MCF 10A (cell line): ENCODE measurements at places on chromosomes 5 and 9.

GRCh38 chr9:33714989-33715388, 80.4 kb upstream of the PRSS3 start:
- no peak for DNase-seq

GRCh38 chr5:150358261-150359095, 981 bp downstream of the TCOF1 start:
- peak; percentile 60 for DNase-seq

DNA sequence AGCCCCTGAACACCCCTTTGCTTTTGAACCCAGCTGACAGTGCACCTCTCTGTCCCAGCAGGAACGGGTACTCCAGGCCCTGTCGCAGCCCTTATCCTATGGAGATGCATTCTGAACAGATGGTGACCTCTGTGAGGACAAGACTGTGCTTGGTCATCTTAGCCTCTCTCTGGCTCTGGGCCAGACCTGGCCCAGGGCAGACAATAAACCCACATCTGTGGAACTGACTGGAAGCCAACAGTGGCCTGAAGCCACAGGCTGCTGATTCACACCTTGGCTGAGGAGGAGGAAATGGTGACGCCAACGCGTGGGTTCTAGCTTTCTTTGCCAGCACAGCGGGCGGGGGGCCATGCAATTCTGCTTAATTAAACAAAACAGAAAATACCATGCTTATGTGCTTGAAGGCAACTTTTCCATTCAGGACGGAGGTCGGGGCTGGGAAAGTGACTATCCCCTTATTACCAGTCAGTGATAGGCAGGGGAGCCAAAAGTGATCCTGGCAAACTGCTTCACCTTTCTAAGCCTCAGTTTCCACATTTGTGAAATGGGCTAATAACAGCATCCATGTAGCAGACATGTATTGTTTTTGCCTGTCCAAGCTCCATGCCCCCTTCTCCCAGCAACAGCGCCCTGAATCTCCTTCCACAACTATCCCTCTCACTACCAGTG, 10.8 kb downstream of the SH3PXD2B start:
- peak; percentile 100 for DNase-seq

- peak; percentile 59 for DNase-seq
Measured at GRCh38 chr9:22257026-22257816, 189.4 kb upstream of the DMRTA1 start.

DNA sequence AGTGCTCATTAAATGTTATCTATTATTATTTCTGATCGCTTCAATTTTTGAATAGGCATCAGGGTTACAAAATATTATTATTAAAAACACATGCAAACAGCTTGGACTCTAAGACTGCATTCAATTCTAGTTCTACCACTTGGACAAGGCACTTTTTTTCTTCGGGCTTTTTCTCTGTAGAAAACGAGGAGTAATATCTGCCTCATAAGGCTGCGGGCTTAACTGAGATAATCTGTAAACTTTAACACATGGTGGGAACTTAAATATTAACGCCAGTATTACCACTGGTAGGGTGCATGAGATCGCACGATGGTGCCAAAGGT, 511 bp upstream of the SPDL1 start:
- no peak for DNase-seq

- DNase-seq = no peak
Measured at GRCh38 chr9:107216329-107216728, 66.8 kb upstream of the RAD23B start.

DNA sequence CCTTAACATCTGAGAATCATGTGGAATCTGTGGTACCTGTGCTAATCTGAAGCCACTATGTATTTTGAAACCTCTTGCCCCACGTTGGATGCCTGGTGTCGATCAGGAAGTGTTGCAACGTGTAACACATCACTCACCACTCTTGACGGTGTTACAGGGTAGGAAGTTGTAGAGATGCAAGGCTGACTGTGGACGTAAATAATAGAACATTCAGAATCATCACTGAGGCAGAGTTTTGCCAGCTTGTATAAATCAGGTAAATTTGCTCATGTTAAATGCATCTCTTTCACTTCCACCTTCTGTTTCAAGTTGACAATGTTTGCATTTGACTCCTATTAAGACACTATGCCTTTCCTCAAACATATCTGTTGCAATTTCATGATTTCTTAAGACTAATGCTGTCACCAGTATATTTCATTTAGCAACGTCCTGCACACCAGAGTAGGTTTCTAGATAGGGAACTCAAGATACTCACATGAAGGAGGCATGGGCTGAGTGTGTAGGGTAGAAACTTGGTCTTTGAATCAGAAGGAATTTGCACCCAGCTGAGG, 38.1 kb downstream of the BASP1 start:
- peak; percentile 91 for DNase-seq

- peak; percentile 51 for DNase-seq
Measured at GRCh38 chr5:10467281-10468198, 25.9 kb downstream of the ROPN1L start.

DNA sequence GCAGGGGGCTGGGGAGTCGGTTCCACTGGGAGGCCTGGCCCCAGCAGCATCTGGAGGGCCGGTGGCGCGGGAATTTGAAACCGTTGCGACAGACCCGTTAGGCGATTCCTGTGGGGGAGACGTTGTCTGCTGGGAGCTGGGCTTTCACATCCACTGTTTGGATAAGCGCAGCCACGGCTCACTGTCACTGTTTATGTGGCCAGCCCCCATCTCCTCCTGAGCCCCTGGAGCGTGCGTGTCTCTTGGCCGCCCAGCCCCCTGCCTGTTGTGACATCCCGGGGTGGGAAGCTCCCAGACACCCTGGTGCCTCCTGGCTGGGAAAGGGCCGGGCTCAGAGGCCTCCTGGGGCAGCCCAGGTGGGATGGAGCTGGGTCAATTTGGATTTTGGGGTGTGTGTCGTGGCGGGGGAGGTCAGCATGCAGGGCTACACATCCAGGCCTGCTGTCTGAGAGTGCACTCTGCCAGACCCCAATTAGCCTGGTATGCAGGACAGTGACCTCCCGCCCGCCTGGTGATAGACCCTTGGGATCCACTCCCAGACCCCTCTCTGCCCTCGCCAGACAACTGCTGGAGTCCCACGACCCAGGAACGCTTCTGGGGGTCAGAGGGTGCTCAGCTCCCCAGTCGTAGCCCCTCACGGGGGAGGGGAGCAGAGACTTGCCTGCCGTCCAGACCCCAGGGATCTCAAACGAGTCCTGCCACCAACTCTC, 62.0 kb upstream of the RNU6ATAC start:
- peak; percentile 73 for DNase-seq

GRCh38 chr9:34869390-34869789, 88.7 kb upstream of the PHF24 start:
- DNase-seq = peak; percentile 47

GRCh38 chr9:133173056-133173455, 9.3 kb upstream of the GBGT1 start:
- DNase-seq = no peak

DNA sequence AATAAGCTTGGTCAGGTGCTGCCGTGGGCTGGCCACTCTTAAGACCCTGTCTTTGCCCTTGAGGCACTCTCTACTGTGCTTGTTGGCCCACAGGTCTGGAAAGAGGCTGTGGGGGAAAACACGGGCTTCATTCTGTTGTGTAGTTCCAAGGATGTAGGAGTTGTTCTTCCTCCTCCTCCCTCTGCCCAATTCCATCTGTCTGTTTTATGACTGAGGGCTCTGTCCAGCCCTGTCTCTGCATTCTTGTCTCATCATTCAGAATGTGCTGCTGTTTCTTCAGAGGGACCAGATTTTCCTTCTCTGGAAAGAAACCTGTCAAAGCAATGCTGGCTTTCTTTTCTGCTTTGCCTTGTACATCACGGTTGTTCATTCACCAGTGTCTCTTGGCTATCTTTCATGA, 84.1 kb downstream of the MAP1B start:
- no peak for DNase-seq

DNA sequence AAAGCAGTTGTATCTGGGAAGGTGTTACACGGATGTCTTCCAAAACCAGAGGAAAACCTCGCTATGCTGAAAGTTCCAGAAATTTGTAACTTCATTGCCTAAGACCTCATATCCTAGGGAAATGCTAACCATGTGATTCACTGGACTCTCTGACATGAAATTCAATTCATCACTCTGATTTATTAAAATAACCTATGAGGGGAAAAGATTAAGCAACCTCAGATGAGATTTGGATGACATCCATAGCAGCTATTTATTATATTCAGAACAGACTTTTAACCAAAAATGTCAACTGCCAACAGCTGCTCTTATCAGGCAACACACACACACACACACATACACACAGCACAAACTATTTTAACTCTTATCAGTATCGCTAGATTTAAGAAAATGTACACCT, 1006.4 kb upstream of the CTNND2 start:
- DNase-seq = peak; percentile 56

DNA sequence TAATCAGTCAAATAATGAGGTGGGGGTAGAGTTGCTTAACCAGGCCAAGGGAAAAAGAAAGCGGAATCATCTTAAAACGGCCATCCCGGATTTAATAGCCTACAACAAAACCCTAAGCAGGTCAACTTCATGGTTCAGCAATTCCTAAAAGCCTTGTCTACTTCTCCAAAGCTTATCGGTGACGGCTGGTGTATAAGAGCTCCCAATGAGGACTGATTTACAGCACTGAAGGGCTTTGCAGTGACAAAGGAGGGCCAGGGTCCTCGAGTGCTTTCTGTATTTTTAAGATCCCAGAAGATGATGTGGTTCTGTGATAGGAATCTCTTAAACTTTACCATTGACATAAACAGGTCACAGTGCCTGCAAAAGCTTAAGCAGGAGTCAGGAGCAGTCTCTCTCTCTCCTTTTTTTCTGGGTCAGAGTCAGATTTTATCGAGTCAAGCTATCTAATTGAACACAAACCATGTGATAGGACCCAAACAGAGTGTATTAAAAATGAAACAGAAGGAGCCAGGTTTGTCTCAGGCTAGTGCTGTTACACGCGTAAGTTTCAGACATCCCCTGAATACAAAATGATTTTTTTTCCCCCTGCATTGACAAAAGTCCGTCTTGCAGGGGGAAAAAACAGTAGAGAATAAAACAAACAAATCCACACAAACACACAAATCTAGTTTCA, 663.6 kb upstream of the ZNF608 start:
- peak; percentile 43 for DNase-seq

DNA sequence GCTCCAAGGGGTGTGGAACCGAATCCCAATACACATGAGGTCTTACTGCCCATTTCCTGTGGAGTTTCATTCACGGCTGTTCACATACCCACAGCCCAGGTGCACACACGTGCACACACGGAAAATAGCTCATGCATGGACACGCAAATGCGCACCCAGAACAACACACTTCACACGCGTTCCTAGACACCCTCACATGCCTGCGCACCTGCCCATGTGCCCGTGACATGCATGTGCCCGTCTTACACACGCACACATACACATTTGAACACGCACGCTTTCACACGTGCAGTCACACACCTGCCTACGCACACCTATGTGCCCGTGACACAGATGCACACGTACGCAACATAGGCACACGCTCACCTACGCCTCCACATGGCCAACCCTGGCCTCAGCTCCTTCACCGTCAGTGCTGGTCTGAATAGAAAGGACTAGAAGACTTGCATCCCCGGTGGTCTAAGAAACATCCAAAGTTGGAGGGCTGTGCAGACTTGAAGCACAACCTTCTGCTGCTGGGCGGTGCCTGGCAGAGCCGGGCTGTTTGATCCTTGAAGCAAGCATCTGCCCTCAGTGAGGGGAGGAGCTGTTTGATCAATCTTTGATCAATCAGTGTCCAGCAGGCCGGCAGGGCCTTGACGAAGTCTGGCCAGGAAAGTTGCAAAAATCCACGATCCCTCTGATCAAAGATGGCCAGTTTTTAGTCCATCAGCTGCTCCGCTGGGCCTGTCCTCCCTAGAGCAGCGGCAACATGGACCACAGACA, 164.7 kb downstream of the OLFM1 start:
- DNase-seq = no peak

DNA sequence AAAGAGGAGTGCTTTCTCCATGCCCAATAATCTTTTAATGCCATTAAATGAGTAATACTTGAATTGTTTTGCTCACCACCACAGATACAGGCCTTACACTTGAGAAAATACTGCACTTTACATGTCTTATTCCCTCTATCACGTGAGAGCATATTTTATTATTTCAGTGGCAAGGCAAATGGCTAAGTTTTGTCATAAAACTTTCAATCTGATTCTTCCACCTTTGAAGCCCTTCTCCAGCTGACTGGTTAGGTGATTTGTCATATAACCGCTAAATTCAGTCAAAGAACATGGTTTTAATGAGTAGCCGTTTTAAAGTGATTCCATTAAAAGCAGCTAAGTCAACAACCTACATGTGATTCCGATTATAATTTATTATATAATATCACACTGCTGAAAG, 43.8 kb downstream of the FAT2 start:
- no peak for DNase-seq

DNA sequence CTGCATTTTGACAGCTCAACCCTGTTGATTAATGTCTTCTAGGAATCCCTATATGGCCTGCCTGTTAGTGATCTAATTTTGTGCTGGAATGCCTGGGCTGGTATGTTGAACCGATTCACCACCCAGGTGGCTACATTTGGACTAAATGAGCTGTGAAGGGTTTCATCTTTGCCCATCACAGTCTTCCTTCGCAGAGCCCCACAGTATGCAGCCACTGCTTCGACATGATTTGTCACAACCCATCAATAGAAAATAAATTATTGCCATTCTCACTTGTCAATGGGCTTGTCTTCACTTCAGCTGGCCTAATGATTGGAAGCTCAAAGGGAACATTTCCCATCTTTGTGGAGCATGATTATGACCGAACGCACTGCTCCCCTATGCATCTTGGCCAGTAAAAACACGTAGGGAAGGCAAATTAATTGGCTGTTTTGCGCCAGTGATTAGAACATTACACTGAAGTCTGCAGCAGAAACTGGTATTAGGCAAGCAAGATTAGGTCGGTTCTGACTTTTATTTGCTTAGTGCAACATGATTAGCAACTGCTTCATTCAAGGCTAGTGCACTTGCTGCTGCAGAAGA, 408.5 kb downstream of the KIAA0825 start:
- DNase-seq = no peak

DNA sequence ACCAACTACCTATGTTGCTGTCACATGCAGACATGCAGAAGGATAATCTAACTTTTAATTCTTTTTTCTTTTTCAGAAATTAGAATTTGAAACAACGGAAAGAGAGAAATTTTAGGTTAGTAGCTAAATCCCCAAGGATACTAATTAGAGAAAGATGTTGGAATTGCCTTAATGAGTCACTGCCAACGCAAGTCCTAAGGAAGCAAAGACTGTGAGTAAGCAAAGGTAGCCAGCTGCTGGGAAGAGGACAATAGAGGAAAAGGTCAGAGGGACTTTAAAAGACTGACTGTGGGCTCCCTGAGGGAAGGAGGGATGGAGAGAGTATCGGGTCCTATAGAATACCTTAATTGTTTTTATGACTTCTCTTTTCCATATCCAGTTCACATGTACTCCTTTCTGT, 461.9 kb upstream of the PAPPA start:
- peak; percentile 89 for DNase-seq

GRCh38 chr5:158061451-158061850, 202.5 kb upstream of the CLINT1 start:
- DNase-seq = no peak
